ENCODE measurements at places on chromosomes 3 and 15.

GRCh38 chr15:36924034-36924433 is 176.3 kb downstream of the MEIS2 start:
- no peak for DNase-seq

- no peak for DNase-seq
Observed at GRCh38 chr3:48492461-48493202, 11.3 kb downstream of the SHISA5 start.

- DNase-seq = peak; percentile 30
Observed at GRCh38 chr3:140384028-140384771, 293.7 kb upstream of the TRIM42 start.

DNA sequence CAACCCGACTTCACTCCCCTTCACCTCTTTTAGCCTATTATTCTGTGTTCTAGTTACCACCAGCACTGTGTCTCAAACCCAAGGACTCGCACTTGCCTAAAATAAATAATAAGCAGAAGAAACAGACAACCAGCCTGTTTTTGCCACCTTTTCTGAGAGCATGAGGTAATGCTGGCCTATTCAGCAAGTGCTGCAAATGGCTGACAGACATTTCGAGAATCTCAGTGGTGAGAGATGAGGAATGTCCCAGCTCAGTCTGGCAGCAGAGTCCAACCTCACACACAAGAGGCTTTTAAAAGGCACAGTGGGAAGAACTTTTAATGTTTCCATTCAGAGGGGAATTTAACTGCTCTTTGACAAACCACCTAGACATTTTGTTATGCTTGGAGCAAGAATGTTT is 143.3 kb upstream of the GMNC start:
- DNase-seq = no peak

- no peak for DNase-seq
Observed at GRCh38 chr3:124577494-124578167, 152.6 kb upstream of the UMPS start.

- peak; percentile 81 for DNase-seq
Observed at GRCh38 chr3:49098429-49098828, 4.6 kb upstream of the QRICH1 start.

DNA sequence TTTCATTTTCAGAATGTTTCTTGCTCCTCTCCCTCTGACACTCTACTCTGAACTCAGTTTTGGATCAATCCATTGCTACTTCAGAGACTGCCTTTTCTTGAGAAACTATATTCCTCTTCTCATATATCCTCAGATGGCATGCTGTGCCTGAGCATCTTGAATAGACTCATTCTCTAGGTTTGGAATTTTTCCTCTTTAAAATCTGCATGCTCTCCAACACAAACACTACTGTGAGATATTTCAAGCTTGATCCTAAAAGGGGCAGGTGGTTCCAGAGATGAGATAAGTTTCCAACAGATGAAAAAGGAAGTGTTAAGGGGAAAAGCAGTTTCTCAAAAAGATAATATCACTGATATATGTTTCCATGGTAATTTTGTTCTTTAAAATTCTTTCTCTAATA is 742.2 kb upstream of the EPHA6 start:
- no peak for DNase-seq

- no peak for DNase-seq
Observed at GRCh38 chr3:172651936-172652625, 58.8 kb downstream of the NCEH1 start.

GRCh38 chr3:112956351-112956750 is 18.6 kb downstream of the CD200R1 start:
- no peak for DNase-seq

- DNase-seq = no peak
Observed at GRCh38 chr3:168414149-168414548, 318.4 kb upstream of the GOLIM4 start.

GRCh38 chr15:38202361-38202760 is 50.3 kb upstream of the SPRED1 start:
- no peak for DNase-seq

Data from left ventricle myocardium superior (tissue), 1 donor.